ENCODE measurements at places on chromosomes 3 and 15.

- DNase-seq = no peak
These were observed 1207.6 kb downstream of the OTOL1 start for GRCh38 chr3:162704238-162704637.

- DNase-seq = no peak
These were observed 43.7 kb downstream of the PLXNA1 start for GRCh38 chr3:127026661-127027060.

DNA sequence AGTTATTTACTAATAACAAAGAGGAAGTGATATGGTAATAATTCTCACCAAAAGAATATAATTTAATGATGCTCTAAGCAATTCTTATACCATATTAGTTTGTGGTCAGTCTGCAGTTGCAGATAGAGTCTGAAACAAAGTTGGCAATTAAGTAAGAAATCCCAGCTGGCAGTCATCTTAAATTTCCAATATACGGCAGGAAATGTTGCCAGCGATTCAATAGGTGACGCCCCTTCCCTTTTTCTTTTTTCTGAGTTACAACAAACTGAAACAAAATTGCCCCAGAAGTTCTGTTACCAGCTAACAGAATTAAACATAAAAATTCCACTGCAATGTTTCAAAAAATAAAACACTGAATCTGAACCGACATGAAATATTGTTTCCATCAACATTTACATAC lies 26.7 kb downstream of the LRRFIP2 start:
- DNase-seq = no peak

DNA sequence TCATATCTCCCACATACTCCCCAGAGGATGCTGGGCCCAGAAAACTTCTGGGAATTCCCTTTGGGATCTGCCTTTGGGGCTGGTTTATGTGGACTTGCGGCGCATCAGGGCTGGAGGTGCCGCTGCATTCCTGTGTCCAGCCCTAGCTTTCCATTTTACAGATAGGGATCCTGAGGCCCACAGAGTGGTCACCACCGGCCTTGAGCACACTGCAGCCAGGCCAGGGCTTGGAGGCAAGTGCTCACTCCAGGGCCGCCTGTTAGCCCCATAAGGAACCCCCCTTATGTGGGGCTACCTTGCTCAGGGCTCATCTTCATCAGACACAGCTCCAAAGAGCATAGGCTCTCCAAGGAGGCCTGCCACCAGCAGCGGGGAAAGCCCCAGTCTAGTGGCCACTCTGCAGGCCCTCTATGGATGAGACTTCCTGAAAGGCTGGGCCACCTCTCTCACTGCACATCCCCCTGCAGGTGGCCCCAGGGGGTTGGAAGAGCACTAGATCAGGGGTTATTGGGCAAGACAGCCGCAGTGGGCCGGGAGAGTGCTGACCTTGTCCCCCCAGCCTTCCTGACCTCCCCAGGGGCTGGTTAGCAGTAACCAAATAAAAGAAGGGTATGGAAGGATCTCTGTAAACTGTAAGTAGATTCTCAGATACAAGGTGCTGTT lies 9.2 kb upstream of the ATP2B2 start:
- DNase-seq = no peak

- no peak for DNase-seq
These were observed 44.8 kb upstream of the UBE2E1 start for GRCh38 chr3:23760871-23761373.

DNA sequence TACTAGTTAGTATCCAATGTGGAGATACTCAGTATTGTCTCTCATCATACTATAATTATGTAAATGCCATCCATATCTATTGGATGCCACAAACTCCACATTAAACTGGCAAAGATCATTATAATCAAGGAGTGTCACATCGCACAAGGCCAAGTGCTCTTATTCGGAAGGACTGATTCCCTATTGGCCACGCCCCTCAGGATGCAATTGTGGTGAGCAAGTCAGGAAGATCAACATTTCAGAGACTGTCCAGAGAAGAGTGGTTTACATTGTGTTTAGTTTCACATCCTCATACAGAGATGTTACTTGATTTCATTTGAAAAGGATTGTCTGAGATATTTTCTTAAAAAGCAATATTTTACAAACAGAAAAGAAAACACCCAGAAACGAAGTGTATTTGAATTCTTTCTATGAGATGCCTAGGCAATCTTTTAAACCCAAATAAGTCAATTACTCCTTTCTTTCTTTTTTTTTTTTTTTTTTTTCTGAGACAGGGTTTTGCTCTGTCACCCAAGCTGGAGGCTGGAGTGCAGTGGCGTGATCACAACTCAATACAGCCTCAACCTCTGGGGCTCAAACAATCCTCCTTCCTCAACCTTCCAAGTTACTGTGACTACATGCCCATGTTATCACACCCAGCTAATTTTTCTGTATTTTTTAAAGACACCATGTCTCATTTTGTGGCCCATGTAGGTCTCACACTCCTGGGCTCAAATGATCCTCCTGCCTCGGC lies 369.1 kb downstream of the RBMS3 start:
- DNase-seq = peak; percentile 34

- DNase-seq = no peak
These were observed 154.1 kb downstream of the EDEM1 start for GRCh38 chr3:5341610-5342009.

DNA sequence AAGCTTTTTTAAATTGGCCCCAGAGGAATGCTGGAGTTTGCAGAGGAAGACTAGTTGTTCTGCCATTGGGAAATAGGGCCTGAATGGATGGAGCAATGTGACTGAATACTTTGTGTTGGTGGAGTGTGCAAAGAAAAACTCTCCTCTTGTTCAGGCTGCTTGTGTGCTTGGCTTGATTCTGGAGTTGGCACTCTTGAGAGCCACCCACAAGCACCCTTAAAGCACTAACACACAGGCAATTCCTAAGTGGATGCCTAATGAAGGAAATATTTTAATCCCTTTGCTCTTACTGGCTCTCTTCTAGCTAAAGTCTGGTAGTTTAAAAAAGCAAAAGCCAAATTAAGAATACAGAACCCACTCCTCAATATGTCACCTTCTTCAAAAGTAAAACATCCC lies 304.4 kb upstream of the C2CD4B start:
- DNase-seq = peak; percentile 51

DNA sequence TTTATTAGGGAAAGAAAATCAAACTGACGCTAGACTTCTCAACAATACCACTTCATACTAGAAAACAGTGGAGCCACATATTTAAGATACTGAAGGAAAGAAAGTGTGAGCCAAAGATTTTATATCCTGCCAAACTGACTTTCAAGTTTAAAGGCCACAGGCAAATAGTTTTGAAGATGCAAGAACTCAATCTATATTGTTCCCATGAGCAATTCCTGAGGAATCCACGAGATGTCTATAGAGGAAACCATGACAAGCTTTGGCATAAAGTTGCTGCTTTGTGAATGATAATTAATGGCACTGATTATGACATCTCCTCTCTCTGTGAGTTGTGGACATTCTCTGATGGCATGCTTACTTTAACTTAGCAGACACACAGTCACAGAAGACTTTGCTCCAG lies 276.1 kb upstream of the GOLGA6L4 start:
- no peak for DNase-seq

All from fibroblast of mammary gland (primary cell).